ENCODE measurements at places on chromosomes 2 and 18.

DNA sequence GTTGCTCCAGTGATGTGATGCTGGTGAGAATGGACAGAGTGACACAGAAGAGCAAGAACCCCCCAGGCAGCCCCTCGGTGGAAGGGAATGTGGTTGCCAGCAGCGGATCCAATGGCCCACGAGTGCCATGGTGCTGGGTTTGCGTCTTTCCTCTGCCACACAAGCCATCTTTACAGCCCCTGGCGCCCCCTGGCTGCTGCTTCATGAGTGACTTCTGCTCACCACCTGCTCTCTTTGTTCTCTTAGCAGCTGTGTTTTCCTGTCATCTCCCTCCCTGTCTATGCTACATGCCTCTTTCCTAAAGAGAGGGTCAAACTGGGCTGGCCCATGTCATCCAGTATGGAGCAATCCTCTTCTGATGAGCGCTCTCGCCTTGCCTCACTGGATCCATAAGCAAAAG is 300.0 kb upstream of the SMIM21 start:
- peak; percentile 72 for DNase-seq

DNA sequence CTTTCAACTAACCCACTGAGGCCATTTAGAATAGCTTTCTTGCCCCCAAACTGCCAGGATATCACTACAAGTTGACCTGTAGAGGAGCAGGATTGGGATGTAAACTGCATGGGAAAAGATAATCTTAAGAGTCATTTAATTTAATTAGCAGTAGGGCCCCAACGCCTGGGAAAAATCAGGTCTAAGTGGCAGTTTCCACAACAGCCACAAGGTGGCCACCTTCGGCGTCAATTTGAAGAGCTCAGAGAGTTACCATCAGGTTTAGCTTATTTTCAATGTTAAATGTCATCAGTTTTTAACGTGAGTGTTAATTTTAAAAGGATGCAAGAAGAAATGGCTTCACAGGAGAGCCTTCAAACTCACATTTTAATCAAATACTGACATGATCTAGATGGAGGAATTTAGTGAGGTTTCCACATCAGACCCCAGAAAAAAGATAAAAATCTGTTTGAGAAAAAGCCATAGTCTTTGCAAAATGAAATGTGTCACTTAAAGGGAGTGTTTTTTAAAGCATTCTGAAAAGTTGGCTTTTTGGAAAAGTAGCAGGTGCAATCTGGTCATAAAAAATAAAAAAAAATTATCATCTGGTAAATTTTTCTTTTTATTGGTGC is 77.3 kb upstream of the UPP2 start:
- DNase-seq: peak; percentile 44

- DNase-seq: no peak
These were observed 57.1 kb downstream of the ZFP36L2 start for GRCh38 chr2:43169099-43169945.

- DNase-seq: no peak
These were observed 171.0 kb upstream of the HS6ST1 start for GRCh38 chr2:128489526-128490273.

- no peak for DNase-seq
These were observed 12.3 kb downstream of the CEP192 start for GRCh38 chr18:13003466-13003896.

DNA sequence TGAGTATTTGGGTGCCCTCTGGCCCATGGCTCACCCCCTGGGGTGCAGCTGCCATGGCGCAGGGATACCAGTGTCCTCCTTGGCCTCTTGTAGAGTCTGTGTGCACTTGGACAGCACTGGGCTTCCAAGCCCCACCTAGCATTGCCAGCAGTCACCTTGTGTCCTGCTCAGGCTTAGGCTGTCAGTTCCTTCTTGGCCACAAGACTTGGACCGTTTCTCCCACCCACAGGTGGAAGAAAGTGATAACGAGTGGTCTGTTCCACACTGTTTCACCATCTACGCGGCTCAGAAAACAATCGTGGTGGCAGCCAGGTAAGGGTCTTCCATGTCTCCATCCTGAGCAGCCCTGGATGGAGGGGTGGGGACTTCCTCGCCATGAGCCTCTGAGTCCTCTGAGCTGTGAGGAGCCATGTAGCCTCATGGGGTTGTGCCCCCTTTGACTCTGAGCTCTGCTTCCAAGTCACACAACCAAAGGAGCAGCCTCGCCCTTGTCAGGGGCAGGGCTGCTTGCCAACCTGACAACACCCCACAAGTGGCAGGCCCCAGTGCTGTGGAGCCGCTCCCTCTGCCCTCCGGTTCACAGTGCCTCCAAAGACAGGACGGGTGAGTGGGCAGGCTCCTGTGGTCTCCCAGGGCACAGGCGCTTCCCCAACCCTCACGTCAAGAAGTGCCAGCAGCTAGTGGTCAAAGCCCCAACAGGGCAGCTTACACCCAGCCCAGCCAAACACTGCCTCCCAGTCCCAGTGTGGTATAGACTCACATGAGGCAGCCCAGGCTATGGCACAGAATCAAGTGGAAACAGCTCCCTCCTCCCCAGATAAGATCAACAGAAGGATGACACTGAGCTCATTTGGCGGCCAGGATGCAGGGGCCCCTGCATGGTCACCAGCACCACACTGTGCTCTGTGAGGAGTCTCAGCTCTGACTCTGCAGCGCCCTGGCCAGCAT is 18.4 kb downstream of the STK25 start:
- DNase-seq: no peak

DNA sequence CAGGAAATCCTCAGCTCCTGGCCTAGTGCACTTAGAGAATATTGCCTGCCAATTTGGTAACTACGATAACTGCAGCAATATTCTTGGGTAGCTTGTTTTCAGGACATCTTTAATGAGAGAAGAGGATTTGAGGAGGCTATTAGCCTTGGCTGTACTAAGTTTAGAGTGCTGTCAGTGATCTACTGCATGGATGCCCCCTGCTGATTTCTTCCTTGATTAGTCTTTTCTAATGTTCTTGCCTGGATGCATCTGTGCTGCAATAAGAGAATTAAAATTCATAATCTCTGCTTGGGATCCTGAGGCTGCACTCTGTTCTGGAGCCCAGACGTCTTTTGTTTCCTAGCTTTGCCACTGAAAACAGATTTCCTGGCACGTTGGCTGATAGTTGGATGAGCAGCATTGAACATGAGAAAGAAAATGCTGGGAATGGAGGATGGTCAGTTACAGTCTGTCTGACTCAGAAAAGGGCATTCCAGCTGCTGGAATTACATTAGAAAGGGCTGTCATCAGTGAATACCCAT is 115.4 kb downstream of the CCDC85A start:
- no peak for DNase-seq

GRCh38 chr2:232578626-232579025 is 28.1 kb downstream of the EIF4E2 start:
- no peak for DNase-seq

- DNase-seq: no peak
These were observed 142.7 kb downstream of the HRH4 start for GRCh38 chr18:24603151-24603550.

DNA sequence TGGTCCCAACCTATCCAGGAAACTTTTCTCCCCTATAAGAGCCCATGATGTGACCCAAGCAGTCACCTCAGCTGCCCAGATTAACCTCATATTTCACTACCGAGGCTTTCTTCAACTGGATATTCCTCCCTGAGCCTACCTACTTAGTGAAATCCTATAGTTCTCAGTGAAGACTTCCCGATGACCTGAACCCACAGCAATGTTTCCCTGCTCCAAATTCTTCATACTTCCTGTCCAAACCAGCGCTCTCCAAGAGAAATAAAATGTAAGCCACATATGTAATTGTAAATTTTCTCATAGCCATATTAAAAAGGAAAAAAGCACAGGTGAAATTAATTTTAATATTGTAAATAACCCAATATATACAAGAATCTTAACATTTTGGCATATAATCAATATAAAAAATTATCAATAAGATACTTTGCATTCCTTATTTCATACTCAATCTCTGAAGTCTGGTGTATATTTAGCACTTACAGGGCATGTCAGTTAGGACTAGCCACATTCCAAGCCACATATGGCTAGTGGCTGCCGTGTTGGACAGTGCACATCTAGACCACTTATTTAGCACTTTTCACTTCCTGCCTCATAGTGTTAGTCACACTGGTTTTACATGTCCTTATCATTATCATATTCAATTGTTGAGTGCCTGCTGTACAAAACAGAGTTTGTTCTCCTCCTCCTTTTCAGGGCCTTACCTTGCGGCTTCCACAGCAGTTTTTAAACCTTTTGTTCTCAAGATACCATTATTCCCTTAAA is 1.9 kb upstream of the STAT4 start:
- DNase-seq: peak; percentile 9

- no peak for DNase-seq
These were observed 72.3 kb downstream of the SMAD7 start for GRCh38 chr18:48878471-48878870.

DNA sequence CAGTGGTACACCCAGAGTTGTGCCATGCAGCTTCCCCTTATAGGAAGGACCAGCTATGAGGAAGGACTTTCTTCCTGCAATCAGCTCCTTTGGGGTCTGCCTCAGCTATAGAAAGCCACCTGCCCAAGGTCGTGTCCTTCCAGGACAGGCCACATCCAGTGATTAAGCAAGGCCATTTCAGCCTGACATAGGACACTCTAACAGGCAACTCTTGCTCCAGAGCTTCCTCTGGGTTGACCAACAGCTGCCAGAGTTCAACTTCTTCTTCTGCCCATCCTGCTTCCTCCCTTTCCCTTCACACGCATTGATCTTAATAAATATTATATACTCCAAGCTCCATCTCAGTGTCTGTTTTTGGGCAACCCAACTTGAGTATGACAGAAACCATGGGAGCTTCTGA is 12.8 kb downstream of the LRP2 start:
- DNase-seq: no peak

- DNase-seq: no peak
These were observed 335.1 kb upstream of the ZNF521 start for GRCh38 chr18:25686960-25687500.

DNA sequence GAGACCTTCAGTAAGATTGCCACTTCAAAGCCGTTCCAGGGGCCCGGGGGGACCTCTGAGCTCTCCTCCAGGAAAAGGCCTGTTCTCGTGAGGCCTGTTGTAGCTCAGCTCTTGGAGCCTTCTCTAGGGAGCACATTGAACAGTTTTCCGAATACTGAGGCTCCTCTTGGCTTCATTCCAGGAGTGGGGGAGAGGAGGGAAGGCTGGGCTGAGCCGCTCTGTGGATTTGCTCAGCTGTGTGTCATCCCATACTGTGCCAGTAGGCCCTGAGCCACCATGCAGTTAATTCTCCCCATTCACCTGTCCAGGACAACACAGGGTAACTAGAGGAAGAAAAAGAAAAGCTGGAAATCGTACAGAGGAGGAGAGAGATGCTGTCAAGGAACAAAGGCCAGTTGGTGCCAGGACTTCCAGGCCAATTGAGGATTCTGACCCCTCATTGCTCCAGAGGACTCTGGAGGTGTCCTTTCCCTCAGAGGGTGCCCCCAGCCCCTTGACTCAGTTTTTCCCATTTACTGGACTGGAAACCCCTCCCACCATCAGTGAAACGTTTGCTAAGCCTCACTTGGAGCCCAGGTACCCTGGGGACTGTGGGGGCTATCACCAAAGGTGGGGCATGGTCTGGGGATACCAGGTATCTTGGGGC is 41.4 kb downstream of the HS1BP3 start:
- no peak for DNase-seq

DNA sequence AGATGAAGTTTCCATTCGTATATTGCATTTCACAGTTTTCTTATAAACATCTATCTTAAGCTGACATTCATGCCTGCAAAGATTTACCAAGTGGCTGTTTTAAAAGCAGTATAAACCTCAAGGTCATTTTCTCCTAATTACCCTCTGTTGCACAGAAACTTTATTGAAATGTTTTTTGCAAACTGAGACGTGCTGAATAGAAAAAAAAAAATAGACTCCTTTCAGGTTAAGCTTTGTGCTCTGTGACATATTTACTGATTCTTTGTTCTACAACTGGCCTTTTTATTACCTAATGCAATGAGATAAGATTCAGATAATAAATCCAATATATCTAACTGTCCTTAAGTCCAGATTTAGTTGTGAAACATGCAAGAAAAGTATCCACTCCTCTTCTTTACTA is 938.7 kb downstream of the DSC3 start:
- DNase-seq: no peak

- no peak for DNase-seq
These were observed 102.2 kb upstream of the CCDC150 start for GRCh38 chr2:196537311-196537710.

GRCh38 chr18:57026316-57026715 is 120.6 kb upstream of the BOD1L2 start:
- no peak for DNase-seq

DNA sequence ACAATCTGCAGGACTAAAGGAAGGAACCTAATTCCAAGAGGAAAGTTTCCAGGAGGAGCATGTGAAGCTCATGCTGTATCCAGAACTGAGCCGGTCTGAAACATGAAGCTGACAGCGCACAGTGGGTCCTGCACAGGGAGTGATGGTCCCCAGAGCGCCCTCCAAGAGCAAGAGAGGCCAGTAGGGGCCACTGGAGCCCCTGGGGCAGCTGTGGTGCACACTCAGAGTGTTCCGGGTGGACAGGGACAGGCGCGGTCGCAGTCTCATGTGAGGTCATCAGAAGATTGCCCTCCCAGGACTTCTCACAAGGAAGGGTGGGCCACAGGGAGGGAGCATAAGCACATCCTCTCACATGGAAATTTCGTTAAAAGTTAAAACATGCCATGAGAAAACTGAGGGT is 355.9 kb downstream of the EIPR1 start:
- no peak for DNase-seq

DNA sequence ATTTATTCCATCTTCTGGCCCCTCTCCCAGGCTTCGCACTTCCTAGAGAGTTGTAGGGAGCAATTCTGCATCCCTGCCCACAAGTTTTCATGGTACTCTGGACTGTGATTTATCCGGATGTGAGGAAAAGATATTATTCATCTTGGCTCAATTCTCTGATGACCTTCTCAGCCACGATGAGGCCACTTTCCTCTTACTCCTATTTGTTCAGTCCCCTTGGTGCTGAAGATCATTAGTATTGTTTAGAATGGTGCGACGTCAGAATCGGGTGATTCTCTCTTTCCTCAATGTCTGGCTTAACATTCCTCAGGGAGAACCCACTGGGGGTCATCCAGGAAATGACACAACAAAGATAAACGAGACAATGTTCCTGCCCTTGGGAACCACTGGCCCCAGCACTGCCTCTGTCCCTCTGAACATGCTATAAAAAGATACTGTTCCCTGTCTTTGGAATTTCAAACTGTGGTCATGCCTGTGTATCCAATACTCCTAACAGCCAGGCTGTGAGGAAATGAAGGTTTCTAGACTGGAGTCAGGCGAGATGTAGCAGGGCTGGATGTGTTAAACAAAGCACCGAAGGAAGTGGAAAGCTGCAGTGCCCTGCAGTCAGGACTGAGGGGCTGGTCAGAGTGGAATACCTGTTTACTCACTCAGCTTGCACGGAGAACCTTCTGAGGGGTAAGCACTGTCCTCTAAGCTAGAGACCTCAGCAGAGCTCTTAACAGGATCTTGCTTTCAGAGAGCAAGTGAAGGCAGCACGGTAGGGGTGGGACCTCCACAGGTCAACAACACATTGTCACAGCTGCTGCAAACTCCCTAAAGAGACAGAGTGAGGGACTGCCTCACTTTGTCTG is 12.9 kb upstream of the GLI2 start:
- no peak for DNase-seq

Measured in NCI-H526 (cell line).